ENCODE measurements at places on chromosomes 6 and 20.

- no peak for DNase-seq
These were observed 60.0 kb downstream of the GINS1 start for GRCh38 chr20:25467441-25467840.

DNA sequence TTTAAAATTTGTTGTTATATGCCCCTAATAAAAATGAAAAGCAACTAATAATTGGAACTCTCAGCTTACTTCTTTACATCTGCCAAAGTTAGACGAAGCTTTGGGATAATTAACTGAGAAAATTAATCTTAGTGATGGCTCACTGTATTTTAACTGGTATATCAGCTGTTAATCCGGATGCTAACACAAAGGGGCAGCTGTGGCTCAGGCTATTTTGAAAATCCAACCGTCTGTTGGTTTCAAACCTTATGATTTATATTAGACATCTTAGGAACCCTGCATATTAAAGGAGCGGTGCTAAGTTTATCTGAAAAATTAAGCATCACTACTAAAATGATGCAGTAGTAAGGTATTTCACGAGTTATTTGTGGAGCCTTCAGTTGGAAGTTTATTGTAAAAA, 96.6 kb downstream of the AKAP7 start:
- DNase-seq: no peak

DNA sequence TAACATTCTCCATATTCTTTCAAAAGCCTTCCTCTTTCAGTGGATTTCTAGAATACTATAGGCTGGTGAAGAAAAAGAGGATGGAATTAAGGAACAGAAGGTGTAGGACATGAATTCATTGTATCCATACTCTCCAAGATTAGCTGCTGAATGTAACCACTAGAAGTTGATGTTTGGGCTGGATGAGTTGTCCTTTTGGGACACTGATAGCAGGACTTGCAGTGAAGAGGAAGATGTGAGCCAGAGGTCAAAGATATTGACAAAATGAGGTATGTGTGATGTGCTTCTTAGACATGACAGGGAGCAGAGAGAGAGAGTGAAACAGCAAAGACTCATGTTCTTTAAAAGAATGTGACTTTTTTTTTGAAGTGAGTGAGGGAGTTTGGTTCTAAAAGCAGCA, 134.3 kb upstream of the MAN1A1 start:
- DNase-seq: no peak

- no peak for DNase-seq
These were observed 6.0 kb upstream of the PTPRA start for GRCh38 chr20:2867081-2867864.

DNA sequence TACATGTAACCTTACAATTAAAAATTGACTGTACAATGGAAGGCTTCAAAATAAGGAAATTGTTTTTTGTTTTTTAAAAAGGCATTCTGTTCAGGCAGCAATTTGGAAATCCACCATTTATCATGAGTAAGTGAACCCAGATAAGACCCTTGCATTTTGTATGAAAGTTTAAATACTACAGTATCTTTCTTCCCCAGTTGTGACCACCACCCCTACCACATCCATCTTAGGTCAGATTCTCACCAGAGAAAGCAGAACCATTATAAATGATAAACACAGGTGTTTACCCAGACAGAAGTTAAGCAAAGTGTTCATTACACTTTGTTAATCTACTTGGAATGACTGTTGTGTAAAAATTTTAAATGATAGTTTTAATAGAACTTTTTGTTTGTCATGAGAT, 20.2 kb downstream of the SENP6 start:
- no peak for DNase-seq

DNA sequence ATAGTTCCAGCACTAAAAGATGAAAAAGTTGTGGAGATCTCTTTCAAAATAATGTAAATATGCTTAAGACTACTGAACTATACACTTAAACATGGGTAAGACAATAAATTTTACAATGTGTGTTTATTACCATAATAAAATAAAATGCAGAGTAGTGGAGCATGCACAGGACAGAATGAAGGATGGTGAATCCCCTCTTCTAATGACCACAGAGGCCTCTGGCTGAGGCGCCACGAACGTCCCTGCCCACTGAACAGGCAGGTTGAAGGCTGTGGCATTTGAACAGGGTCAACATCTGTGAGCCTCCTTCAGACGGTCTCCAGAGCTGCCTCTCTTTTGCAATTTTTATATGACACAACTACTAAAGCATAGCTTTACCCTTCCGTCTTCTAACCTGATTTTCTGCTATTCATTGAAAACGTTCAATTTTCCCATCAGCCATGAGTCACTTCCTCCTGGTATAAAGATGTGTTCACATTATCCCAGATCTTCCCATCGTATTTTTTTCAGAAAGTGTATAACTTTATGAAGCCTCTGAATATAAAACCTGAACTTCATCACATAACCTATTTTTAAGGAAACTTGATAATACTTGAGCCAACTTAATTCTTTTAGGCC, 37.8 kb downstream of the ADGRF4 start:
- DNase-seq: no peak

GRCh38 chr6:134909701-134910592, 40.0 kb downstream of the ALDH8A1 start:
- DNase-seq: no peak

DNA sequence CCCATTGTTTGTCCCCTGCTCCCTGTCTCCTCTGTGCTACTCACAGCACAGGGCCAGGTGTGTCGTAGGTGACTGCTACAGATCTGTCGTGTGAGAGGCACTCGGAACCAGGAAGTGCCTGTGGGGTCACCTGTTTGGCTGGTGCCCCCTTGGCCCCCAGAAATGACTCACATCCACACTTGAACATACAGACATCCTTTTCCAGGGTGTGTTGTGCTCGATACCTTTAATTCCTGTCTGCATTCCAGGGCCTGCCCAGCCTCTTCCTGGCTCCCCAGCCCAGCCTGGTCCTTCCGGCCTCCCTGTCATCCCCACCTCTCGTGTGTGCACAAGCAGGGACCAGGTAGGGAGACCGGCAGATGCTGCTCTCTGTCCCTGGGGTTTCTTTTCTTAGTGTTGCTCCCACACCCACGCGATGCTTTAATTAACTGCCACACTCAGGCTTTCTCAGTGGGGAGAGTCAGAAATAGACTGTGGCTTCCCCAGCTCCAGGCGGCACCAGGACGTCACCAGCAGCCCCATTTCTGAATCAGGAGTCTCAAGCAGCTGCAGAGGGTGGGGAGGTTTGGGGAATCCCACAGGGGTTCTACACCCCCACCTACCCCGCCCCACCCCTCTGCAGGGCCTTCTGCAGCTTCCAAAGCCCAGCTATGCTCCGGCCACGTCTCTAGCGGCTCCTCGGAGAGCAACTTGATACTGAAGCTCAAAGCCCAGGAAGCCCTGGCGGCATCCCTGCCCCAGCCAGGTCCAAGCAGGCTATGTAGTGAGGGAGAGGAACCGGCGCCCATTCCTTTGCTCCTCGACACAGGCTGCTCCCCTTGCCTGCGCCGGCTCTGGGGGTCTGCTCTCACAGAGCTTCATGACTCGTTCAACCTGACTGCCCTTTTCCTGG, 102.2 kb downstream of the SYCP2 start:
- DNase-seq: no peak

- DNase-seq: peak; percentile 16
These were observed 194.2 kb downstream of the PRL start for GRCh38 chr6:22102671-22103070.

DNA sequence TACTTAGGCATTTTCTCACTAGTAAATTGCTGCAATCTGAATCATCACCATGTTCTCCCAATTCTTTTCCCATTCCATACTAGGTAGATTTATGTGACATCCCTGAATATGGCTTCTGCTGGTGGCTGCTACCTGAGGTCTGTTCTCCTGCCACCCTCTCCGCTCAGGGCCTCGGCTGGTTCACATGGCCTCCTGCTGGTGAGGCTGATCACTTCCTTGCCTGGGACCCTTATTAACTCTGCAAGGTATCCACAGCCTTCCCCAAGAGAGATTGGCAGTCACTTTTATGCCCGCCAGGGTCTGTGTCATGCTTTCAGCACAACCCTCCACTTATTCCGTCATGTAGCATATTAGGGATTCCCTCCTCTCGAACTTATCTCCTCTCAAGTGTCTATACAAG, 424.5 kb upstream of the FLRT3 start:
- DNase-seq: no peak

DNA sequence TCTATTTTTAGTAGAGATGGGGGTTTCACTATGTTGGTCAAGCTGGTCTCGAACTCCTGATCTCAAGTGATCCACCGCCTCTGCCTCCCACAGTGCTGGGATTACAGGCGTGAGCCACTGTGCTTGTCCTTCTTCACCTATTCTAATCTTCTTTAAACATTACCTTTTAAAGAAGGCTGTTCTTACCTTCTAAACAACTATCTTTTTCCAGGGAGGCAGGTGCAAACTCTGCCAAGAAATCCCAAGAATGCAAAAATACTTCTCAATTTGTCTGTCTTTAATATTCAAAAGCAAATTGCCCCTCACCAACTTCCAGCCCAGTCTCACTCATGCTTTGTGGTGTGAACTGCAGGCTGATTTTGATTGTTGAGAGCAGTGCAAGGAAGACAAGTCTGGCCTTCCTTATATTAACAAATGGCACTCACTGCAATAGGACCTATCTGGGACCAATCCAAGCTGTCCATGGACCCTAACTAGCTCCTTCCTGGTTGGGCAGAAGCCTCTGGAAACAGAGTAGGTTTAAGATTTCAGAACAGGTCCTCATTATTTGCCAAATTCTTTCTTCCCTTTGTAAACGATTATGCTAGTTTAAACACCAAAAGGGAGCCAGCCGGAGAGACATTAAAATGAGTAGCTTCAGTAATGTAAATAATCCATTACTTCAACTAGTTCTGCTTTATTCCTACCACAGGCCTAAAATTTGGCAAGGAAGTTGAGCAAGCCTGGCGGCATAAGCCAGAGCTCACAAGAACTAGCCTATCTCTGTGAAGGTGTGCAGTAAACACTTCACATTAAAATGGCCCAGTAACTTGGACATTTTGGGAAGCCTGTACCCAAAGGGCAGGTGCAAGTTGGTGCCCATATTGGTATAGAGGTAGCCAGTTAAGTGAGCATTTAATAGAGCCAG, 1.6 kb downstream of the SCAND1 start:
- DNase-seq: peak; percentile 5

DNA sequence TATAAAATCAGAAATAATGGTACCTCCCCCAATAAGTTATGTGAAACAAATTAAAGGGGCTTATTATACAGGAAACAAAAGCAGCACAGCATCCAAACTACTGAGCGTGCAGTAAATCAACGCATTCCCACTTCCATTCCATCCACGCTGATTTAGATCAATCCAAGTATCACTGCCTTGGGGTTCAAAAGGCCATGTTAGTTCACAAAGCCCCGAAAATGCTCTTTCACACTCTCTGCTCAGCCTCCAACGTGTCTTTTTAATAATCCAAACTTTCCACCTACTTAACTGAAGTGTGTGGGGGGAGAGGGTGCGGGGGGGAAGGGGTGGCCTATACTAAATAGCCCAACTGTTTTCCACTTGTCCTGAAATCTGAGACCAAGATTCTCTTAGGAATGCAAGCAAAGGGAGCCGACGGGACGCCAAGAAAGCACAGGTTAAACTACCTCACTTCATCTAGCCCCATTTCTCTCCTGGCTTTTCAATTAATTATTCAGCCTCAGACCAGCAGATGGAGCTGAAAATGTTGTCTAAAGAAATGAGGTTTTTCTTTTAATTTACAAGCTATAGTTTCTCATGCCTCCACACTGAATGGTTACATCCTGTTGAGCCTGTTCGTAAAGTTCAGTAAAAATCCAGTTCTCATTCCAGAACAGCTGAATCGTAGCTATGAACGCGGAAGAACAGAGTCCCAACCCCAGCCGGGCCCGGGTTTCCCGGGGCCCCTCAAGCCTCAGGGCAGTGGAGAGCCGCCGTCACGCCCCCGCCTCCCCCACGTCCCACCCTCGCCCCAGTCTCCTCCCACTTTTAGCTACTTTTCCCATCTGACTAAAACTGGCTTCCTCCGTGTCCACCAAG, 1.0 kb upstream of the NXT1 start:
- peak; percentile 77 for DNase-seq

- no peak for DNase-seq
These were observed 111.4 kb upstream of the PREP start for GRCh38 chr6:105514306-105514705.

- no peak for DNase-seq
These were observed 527.0 kb upstream of the JARID2 start for GRCh38 chr6:14718861-14719260.

DNA sequence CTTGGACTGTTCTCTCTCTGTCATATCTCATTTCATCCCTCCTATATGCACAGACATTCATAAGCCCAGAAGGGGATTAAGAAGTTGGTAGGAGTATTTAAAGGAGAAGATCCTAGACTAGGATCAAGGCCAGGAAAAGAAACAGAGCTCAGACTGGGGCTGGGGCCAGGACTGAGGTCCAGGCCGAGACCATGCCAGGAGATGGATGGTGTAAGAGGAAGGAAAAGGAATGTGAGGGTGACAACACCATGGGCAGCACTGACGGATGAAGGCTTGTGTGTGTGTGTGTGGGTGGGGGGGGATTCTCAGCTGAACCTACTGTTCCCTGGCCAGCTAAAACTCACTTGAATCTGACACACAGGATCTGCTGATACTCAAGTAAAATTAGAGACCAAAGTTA, 182.1 kb downstream of the KIF6 start:
- no peak for DNase-seq

GRCh38 chr20:16537025-16537665, 36.1 kb downstream of the KIF16B start:
- DNase-seq: no peak

DNA sequence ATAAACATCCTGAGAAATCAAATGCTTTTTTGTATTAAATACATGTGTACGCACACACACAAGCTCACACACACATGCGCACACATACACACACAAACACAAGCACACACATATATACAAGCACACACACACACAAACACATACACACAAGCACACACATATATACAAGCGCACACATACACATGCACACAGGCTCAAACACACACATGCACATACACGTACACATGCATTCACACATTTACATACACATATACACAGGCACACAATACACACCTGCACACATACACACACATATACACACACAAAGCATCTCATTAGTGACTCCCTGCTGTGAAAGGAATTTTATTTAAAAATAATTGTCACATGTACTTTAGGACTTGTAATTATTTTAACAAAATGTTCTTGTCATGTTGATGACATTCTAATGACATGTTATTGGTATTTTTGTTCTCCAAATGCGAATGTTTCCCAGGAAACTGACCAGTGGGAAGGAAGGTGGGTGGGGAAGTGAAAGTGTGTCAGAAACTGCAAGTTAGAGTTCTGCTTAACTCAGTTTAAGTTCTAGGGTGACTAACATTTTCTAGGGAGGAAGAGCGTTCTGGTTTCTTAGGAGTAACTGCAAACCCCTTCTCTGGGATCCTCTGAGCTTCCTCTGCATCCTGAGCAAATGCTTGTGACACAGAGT, 113.9 kb upstream of the ZNF217 start:
- DNase-seq: peak; percentile 48

GRCh38 chr20:43492101-43492500, 15.4 kb upstream of the L3MBTL1 start:
- DNase-seq: no peak

- DNase-seq: no peak
These were observed 10.4 kb downstream of the TAF4 start for GRCh38 chr20:62055106-62055861.

GRCh38 chr6:12602951-12603672, 113.5 kb upstream of the PHACTR1 start:
- DNase-seq: no peak

GRCh38 chr6:122770835-122771601, 8.5 kb upstream of the FABP7 start:
- DNase-seq: no peak

- no peak for DNase-seq
These were observed 9.4 kb downstream of the HM13 start for GRCh38 chr20:31523361-31524283.

- no peak for DNase-seq
These were observed 54.6 kb downstream of the LYRM4 start for GRCh38 chr6:5205877-5206850.
